Psoas muscle (tissue), 8 donors: ENCODE measurements at places on chromosomes 3 and 15. TPM values are rescaled to one million over a fixed set of nuclear protein-coding genes. Genes with fewer than 3 reads are reported as not detected.
A peak's percentile ranks its signal among the peaks of the same experiment; 100 is the strongest.

STRA6 gene
- not detected for total RNA-seq

EFHB gene
- total RNA-seq, result 0.27 TPM

GATA2 gene
- total RNA-seq, result 5.4 TPM

MESP2 gene
- total RNA-seq, result 0.38 TPM

MINAR1 gene
- total RNA-seq, result 0.10 TPM

EXD1 gene
- total RNA-seq, result not detected

DNA sequence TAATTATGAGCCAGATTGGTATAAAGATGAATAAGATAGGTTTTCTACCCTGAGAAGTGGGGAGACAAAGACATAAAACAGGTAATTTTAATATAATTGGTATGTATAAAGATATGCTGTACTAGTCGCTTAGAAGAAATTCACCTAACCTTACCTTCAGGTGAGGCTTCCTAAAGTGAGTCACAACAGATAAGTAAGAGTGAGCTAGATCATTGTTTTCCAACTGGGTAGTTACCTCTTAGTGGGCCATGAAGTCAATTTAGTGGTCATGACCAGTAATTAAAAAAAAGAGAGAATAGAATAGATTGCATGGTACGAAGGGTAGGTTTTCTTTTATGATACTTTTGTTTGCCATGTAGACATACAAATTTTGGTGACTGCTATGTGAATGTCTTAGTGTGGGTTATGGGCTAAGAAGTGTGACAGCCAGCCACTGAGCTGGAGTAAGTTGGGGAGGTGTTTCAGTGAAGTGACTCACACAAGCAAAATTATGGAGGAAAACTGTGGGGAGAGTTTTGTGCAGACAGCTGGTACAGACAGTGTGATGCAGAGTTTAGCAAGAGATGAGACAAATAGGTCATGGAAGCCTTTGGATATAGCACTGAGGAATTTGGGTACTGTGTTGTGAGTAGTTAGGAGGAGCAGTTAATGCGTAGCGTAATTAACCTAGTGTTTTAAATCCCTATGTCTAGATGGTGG lies 8.2 kb downstream of the TRNT1 start:
- H3K27me3 ChIP-seq, result no peaks in the 10 kb centered on the region
- H3K4me1 ChIP-seq, result no peaks in the 10 kb centered on the region
- no peak for DNase-seq
- H3K36me3 ChIP-seq, result peaks cover 58% of the 10 kb centered on the region

- H3K4me1 ChIP-seq, result no peaks in the 10 kb centered on the region
- H3K36me3 ChIP-seq, result no peaks in the 10 kb centered on the region
- DNase-seq, result no peak
- peaks cover 2% of the 10 kb centered on the region for H3K27me3 ChIP-seq
Observed at GRCh38 chr3:71974786-71975185, 189.8 kb upstream of the PROK2 start.

DNA sequence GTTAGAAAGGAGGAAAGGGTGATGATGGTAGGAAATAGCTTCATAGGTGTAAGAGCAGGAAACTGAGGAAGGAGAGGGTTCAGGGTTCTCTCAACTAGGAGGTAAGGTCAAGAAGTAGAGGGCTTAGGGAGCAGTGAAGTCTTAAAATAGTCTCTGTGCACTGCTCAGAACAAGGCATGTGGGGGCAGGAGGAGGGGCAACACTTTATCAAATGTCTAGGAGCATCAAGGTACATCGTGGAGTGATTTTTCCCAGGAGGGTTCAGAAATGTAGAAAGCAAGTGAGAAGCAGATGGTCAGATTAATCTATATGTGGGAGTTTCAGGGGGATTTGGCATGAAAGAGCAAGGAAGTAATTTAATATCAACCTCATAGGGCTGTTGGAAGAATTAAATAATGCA lies 58.8 kb downstream of the TNIK start:
- no peaks in the 10 kb centered on the region for H3K27me3 ChIP-seq
- DNase-seq, result no peak
- no peaks in the 10 kb centered on the region for H3K36me3 ChIP-seq
- no peak overlapping the region for H3K4me3 ChIP-seq

DNA sequence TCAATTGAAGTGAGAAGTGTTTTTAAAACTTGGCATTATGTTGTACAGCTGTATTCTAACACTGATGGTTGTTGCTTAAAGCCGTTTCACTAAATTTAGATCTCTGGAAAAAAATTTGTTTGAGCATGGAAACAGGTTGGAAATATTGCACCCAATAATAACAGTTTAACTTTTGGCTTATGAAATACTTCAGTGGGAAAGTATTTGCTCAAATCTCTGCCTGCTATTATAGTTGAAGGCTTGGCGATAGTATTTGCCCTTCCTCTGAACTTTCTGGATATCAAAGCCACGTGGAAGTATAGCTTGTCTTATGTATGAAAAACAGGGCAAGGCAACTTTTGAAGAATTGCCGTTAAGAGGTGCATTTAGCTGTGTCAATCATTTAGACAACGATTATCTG lies 270.3 kb upstream of the LRRFIP2 start:
- H3K4me1 ChIP-seq, result no peaks in the 10 kb centered on the region
- no peaks in the 10 kb centered on the region for H3K27me3 ChIP-seq
- DNase-seq, result no peak
- H3K36me3 ChIP-seq, result no peaks in the 10 kb centered on the region
- H3K27ac ChIP-seq, result no peak overlapping the region

GRCh38 chr3:112134335-112135124 lies 1.5 kb upstream of the GCSAM start:
- no peaks in the 10 kb centered on the region for H3K36me3 ChIP-seq
- peaks cover 4% of the 10 kb centered on the region for H3K4me1 ChIP-seq
- DNase-seq, result no peak
- no peak overlapping the region for H3K4me3 ChIP-seq

GRCh38 chr3:54303517-54304375 lies 181.4 kb downstream of the CACNA2D3 start:
- no peaks in the 10 kb centered on the region for H3K27me3 ChIP-seq
- DNase-seq, result no peak
- H3K36me3 ChIP-seq, result no peaks in the 10 kb centered on the region

- H3K4me3 ChIP-seq, result no peak overlapping the region
- peaks cover 66% of the 10 kb centered on the region for H3K4me1 ChIP-seq
- no peaks in the 10 kb centered on the region for H3K36me3 ChIP-seq
- H3K27ac ChIP-seq, result peak overlapping the region; percentile 87
Observed at GRCh38 chr15:82919231-82919886, 33.2 kb downstream of the HOMER2 start.

DNA sequence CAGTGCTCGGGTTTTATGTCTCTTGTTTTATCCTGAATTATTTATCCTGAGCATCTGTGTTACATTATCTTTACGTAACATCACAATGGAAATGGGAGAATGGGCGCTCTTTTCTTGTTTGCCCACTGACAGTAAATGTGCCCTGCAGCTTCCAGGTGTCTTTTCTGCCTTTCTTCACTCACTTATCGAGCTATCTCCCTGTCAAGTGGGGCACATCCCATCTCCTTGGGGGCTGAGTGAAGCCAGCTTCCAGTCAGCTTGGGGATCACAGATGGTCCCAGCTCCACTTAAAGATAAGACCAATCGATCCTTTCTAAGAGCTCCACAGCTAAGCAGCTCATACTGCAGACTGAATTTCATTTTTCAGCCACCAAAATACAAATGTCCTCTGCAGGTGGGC lies 125.8 kb downstream of the KBTBD8 start:
- DNase-seq, result no peak
- H3K36me3 ChIP-seq, result no peaks in the 10 kb centered on the region
- H3K4me3 ChIP-seq, result no peak overlapping the region
- H3K4me1 ChIP-seq, result no peaks in the 10 kb centered on the region
- H3K27ac ChIP-seq, result no peak overlapping the region
